Stimulated activated CD4-positive, alpha-beta T cell treated with anti-CD3 and anti-CD28 coated beads, TNF-alpha, amount 100 ng/mL, for 48 hours (primary cell): ENCODE measurements at places on chromosomes 3 and 15.

- no peak for DNase-seq
Observed at GRCh38 chr3:127399154-127399553, 111.3 kb upstream of the PRR20G start.

- DNase-seq: no peak
Observed at GRCh38 chr3:101836652-101837598, 12.4 kb upstream of the NFKBIZ start.

GRCh38 chr3:66795365-66795764, 202.7 kb upstream of the KBTBD8 start:
- DNase-seq: no peak

DNA sequence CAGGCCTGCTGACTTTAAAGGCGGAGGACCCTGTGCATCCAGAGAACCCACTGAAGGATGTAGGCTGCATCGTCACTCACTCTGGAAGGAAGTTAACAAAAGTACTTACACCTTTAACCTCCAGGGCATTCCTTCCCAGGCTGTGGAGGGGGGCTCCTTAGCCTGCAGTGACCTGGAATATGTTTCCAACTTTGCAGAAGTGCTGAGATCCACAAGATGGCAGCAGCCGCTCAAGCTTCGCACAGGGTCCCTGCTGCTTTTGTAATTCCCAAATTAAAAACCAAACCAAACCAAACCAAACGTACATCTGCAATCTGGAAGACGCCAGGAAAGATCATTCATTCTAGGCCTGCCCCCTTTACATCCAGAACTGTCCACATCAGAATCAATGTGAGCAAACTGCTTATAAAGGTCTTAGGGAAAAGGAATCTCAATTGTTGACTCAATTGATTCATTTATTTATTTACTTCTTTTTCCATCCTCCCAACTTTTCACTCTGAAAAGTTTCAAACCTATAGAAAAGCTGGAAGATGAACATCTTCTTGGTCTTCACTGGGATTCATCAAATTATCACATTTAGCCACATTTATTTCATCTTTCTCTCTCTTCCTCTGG, 70.5 kb upstream of the KLHL25 start:
- no peak for DNase-seq
